AML-193 (cell line): ENCODE measurements at places on chromosomes 6 and 20.

GRCh38 chr6:37141281-37142049 lies 28.5 kb upstream of the PIM1 start:
- no peak for DNase-seq

DNA sequence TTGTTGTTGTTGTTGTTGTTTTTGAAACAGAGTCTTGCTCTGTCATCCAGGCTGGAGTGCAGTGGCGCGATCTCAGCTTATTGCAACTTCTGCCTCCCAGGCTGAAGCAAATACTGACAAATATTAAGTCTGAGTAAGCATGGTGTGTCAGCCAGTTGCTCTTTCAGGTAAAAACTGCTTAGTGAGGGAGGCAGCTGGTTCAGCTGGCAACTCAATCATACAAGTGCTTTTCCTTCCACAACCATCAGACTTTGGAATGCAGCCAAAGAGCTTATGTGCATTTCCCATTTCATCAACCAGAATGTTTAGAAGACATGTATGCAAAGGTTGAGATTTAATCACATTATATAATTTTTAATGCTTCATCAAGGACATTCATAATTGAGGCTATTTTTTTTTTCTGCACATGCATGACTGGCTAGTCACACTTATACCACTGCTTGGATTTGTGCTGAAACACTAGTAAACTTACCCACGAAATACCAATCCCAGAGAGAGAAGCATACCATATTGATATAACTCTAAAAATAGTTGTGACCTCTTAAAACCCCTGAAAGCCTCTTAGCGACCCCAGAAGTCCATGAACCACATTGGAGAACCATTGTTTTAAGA lies 56.0 kb downstream of the CLIC5 start:
- DNase-seq, result no peak

GRCh38 chr6:154356113-154356512 lies 490 bp downstream of the IPCEF1 start:
- DNase-seq, result peak; percentile 33

DNA sequence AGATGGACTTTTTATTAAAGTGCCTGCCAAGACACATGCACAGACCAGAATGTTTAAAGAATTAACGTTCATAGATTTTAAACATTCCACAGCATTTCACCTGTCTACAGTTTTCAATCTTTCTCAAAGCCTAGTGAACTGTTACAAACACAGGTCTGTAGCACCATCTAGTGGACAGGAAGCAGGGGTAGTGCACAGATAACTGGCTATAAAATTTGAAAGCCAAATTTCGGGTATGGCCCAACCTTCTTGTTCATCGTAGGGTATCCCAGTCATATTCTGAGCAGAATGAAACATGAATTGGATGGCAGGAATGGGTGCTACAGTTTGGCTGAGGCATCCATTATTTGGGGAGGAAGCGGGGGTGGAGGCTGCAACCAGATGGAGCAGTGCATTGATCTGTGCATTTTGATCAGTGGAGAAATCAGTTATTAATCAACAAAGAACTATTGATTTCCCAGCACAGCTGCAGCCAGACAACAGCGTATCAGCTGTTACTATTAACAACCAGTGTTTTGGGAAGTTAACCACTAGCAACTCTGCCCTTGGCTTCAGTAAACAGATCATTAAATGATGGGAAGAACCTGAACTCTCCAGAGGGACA lies 56.1 kb upstream of the B3GAT2 start:
- DNase-seq, result peak; percentile 64

DNA sequence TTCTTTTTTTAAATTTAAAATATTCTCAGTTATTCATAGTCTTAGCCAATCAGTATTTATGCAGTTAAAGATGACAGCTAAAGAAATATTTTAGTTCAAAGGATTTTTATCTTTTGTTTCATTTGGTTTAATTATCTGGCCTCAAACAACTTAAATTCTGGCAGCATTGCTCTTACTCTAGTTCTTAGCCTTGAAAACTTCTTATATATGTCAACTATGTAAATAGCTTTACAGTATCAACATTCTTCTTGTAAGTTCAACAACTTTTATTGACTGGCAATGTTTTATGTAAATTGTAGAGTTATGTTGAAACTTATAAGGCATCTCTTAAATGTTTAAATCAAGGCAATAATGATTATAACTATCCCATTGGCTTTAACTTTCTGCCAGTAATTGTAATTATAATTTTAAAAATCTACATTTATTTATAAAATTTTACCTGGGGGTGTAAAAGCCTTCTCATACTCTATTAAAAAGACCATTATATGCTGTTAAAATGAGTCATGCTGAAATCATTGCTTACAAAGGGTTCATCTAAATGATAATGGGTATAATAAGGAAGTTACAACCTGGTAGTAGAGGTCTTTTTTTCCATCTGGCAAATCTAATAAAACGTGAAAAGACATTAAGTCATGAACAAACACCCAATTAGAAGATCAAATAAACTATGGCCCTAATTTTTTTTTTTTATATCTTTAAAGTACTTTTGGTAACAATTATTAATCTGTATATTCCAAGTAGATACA lies 45.8 kb upstream of the FAM184A start:
- no peak for DNase-seq

DNA sequence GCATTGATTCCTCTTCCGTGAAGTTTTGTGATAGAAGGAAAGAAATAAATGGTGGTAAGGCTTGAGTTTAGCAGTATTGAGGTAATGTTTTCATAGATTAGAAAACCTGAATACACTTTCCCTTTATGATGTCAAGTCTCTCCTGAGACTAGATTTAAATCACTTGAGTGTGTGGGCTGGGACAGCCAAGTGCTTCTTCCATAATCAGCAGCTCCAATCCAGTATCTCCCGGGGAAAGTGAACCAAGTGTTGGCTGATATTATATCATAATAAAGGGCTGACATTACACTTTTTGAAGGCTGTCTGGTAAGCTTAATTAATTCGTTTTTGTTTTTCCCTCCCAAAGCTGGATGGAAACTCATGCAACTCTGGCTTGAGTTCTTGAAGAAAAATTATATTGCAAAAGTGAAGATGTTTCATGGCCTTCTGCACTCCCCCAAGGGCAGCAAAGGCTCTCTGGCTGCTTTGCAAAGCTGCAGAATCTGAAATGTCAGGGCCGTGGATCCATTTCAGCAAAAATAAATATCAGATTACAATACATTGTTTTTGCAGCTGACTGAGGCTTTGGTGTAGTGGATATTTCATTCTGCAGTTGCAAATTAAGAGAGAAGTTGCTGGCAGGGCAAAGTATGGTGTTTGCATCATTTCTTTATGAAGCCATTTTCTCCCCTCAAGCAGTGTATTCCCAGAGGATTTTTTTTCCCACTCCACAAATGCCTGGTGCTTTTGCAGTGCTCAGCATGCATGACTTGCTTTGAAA lies 101.2 kb downstream of the MKKS start:
- no peak for DNase-seq
